NCI-H1436 treated with DMSO at 0.1 percent for 48 hours (cell line): ENCODE measurements at places on chromosomes 16 and 17.

GRCh38 chr16:76226011-76226410 lies 51.2 kb upstream of the CNTNAP4 start:
- DNase-seq = no peak

DNA sequence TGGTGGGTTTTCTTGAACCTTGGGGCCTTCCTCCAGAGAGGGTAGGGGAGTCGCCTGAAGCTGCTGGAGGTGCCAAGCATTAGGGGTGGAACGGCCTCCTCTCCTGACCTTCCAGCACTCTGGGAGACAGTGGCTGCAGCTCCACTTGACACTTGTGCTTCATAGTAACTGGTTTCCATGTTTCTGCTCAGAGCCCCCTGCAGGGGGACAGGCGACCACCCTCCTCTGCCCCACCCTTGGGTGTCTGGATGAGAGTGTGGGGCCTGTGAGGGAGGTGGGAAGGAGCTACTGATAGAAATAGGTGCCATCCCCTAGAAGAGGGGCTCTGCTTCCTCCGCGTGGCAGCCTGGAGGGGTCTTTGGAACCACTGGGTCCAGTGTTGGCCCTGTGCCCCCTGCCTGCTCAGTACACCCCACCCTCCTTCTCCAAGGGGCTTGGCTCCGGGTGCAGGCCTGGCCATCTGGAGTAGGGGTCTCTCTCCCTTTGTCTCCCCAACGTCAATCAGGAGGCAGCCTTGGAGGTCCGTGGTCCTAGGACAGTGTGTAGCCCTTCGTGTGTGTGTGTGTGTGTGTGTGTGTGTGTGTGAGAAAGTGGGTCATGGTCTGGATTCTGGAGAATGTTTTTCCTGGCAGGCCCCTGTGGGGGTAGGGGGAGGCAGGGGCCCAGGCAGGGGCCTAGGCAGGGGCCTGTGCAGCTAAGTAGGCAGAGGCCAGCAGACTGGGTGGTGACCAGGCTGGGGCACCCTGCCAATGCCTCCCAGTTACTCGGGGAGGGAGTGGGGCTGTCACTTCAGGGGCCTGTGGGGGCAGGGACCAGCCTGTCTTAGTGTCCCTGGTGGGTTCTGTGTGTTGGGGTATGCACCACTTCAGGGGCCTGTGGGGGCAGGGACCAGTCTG lies 4.9 kb downstream of the LASP1 start:
- DNase-seq = no peak

- no peak for DNase-seq
These were observed 30.9 kb downstream of the IFT140 start for GRCh38 chr16:1580956-1581355.

DNA sequence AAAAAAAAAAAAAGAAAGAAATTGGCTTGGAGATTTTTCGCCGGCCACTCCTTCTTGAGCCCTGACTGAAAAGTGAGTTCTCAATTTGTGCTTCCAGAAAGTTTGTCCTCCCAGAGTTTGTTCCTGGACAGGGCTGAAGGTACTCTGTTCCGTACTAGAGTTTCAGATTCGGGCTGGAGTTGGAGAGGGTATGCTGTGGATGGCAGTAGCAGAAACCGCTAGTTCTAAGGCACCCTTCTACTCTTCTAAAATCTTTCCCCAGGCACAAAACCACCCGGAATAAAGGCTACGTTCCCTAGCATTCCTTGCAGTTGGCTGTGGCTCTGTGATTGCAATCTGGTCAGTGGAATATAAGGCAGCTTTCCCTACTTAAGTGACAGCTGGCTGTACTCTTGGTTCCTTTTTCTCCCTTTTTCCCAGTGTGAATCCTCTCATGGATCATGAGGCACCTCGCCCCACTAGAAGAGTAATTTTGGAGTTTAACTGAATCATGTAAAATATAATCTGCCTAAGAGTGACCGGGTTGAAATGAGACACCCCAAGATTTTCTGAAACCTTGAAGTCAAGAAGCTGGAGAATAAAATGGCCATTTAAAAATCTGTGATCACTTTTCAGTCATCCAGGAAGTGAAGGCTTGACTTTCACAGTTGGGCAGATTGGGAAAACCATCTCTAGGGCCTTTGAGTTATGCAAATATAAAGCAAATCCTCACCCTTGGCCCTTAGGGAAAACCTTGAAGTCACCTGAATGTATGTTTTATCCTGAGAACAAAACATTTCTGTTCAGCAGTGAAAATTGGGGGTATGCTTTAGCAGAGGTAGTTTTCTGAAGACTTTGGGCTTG lies 901 bp upstream of the HEATR6 start:
- no peak for DNase-seq

GRCh38 chr17:78891406-78892061 lies 11.5 kb downstream of the CEP295NL start:
- no peak for DNase-seq
